Activated naive CD4-positive, alpha-beta T cell (primary cell): ENCODE measurements at places on chromosomes 2 and 18.

- DNase-seq: no peak
Observed at GRCh38 chr2:206876216-206876860, 63.0 kb upstream of the CPO start.

GRCh38 chr2:6576302-6576701 is 289.4 kb downstream of the CMPK2 start:
- no peak for DNase-seq

DNA sequence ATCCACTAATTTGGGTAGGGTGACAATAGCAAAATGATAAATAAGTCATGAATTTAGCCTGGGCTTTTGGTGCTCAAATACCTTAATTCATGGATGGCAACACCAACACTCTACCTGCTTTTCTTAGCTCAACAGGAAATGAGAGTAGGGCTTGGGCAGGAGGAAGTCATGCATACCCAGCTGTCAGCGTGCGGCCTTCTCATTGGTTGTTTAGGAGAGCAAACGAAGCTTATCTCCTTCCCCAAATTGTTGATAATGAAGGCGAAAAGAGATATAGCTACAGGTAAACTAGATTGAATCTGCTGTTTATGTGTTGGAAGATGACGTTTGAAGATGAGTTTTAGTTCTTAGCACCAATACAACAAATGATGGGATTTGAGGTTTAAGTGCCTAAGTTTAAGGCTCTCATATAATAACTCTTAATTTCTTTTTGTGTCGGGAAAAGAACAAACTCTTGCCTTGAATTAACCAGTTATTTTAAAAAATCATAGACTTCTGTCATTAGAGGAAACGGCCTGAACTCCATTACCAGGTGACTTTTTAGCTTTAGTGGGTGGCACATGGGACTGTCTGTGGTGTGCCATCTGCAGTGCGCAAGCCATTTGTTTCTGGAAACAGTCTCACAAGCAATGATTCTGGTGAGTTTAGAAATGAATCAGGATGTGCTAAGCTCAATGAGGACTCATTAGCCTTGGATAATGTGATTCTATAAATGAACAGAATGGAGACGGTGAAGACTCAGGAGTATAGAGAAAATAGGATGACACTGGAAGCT is 19.8 kb downstream of the MAP4K4 start:
- DNase-seq: no peak

DNA sequence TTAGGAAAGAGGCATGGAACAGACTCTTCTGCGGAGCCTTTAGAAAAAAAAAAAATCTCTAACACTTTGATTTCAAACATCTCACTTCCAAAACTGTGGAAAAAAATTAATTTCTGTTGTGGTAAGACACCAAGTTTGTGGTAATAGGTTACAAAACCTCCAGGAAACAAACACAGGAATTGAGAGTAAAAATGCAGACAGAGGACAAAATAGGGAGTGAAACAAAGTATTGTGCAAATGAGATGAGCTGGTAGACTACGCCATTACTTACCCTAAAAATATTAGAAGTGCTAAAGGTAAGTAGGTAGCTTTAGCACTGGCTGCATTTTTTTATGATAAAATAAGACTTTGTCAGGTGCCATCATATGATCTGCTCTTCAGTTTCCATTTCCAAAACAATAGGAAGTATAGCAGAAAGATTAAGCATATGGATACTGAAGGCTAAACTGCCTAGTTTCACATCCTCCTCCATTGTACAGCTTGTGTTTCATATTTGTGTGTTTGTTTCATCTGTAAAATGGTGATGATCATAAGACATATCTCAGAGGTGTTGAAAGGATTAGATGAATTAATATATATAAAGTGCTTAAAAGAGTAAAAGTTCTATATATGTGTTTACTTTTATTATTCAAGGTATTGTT is 309.2 kb downstream of the NR4A2 start:
- no peak for DNase-seq

GRCh38 chr2:96934831-96935540 is 51.4 kb downstream of the FAM178B start:
- DNase-seq: no peak

GRCh38 chr2:80185091-80185490 is 119.5 kb downstream of the LRRTM1 start:
- DNase-seq: no peak

DNA sequence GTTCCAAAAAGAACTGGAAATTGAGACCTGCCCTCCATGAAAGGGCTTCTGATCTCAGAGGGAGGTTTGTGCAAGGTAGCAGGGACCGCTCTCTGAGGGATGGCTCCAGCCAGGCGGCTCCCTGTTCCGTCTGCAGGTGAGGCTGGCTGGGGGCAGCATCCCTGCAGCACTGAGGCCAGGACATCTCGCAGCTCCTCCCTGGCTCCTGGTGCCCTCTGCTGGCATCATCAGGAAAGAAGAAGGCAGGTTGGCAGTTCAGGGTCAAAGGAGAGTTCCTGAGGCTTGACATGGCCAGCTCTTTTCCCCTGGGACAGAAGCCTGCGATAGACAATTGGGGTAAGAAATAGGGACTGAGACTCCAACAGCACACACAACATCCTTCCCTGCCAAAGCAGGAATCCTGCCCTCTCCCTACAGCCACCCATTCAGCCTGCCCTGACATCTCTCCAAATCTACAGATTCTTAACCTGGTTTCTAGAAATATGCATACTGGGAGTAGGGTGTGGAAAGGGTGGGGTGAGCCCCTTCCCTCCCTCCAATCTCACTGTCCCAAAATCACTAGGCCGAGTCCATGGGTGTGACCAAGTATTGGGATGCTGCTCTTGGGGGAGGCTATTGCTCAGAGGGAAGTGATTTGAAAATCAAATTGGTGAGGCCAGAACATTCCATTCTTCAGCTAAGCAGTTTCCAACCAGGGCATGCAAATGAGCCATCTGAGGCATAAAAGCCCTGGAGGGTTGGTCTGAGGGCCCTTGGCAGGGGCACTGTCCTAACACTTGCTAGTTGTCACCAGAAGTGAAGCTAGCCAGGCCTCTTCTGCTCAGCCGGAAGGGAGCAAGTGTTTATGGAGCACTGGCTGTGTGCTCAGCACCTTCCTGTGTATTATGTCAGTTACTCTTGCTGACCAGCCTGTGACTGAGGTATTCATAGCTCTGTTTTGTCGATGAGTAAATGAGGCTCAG is 185.4 kb downstream of the TFCP2L1 start:
- no peak for DNase-seq

GRCh38 chr2:23434721-23435121 is 49.7 kb downstream of the KLHL29 start:
- DNase-seq: no peak

- no peak for DNase-seq
Observed at GRCh38 chr2:45167920-45168629, 158.8 kb upstream of the SIX2 start.

- no peak for DNase-seq
Observed at GRCh38 chr2:100513650-100514049, 43.4 kb downstream of the NMS start.

GRCh38 chr2:144493027-144493809 is 26.7 kb downstream of the ZEB2 start:
- DNase-seq: no peak

- DNase-seq: no peak
Observed at GRCh38 chr2:73856214-73856613, 27.5 kb downstream of the STAMBP start.

- no peak for DNase-seq
Observed at GRCh38 chr2:191661097-191661924, 16.6 kb upstream of the NABP1 start.

- DNase-seq: no peak
Observed at GRCh38 chr2:223532161-223532560, 70.0 kb downstream of the SCG2 start.

DNA sequence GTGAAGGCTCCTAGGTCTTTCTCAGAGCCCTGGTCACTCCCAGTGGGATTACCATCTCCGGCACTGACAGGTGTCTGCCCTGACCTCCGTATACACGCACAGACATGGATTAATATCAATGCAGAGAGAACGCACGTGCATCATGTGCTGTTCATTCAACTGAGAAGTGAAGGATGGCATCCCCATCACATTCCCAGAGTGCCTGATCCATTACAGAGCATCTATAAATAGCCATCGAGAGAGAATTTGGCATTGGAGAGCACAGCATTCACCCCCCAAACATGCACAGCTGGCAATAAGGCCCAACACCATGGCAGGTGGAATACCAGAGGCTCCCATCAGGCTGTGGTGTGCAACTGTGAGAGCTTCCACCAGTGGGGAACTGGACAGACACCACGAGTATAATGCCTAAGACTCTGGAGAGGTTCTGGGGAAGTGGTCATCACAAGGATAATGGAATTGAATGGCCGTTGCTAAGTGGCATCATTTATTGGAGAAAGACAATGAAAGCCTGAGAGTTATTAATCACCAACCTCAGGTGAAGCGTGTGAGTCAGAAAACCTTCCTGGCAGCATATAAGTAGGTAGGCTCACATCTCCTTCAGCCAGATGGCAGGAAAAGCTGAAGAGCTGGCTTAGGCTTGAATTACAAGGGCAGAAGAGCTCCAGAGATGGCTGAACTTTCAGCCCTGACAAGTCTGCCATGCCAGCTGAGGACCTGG is 244.5 kb upstream of the ID2 start:
- no peak for DNase-seq

GRCh38 chr18:23574611-23575308 is 11.5 kb downstream of the NPC1 start:
- no peak for DNase-seq

DNA sequence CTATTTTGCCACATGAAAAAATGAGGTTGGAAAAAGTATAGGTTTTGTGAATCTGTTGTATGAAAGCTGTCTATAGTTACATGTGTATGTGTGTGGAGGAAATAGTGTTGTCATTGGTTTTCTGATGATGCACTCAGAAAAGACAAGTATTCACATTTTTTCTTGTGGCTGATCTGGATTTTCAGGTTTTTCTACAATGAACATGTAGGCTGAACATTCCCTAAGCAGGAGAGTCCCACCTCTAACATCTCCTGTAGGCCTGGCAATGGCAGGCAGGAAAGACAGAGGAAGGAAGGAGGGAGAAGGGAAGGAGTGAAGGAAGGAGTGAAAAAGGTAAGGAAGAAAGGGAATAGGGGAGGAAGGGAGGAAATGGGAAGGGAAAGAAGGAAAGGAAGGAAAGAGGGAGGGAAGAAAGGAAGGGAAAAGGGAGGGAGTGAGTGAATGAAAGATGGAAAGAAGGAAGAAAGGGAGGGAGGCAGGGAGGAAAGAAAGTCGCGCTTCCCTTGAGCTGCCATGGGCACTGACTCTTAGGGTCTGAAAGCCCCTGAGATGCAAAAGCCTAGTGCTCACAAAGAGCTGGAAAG is 495 bp upstream of the IL36RN start:
- no peak for DNase-seq

GRCh38 chr2:7288484-7288883 is 371.3 kb downstream of the RNF144A start:
- no peak for DNase-seq

- no peak for DNase-seq
Observed at GRCh38 chr18:74019864-74020263, 127.8 kb downstream of the FBXO15 start.

DNA sequence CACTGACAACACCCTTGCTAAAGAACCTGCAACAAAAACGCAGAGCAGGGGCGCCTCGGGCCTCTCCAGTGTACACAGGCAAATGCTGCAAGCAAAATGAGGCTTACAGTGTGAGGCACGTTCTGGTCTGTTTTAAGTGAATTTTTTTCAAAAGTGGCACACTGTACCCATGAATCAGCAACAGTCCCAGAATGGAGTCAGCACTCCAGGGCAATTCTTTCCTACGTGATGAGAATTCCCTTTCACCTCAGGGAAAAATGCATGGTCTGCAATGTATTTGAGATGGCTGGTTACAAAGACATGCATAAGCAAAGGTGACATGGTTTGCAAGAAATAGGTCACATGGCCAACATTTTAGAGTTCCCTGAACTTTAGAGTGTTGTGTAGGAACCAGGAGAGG is 94.4 kb downstream of the UXS1 start:
- DNase-seq: no peak

GRCh38 chr2:6442252-6442985 is 423.3 kb downstream of the CMPK2 start:
- no peak for DNase-seq

GRCh38 chr18:5286525-5286924 is 9.0 kb downstream of the ZBTB14 start:
- no peak for DNase-seq

DNA sequence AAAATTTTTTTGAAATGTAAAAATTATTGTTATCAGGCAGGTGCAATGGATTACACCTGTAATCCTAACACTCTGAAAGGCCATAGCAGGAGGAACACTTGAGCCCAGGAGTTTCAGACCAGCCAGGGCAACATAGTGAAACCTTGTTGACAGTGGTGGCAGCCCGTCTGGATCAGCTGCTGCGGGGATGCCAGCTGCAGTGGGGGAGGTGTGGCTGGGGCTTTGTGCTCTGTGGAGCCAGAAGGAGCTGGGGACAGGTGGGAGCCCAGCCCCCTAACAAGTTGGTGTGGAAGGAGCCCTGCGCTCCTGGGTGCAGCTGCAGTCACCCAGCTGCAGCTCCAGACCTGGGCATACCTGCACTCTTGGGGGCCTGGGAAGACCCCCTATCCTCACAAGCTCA is 182.4 kb upstream of the MC4R start:
- no peak for DNase-seq

DNA sequence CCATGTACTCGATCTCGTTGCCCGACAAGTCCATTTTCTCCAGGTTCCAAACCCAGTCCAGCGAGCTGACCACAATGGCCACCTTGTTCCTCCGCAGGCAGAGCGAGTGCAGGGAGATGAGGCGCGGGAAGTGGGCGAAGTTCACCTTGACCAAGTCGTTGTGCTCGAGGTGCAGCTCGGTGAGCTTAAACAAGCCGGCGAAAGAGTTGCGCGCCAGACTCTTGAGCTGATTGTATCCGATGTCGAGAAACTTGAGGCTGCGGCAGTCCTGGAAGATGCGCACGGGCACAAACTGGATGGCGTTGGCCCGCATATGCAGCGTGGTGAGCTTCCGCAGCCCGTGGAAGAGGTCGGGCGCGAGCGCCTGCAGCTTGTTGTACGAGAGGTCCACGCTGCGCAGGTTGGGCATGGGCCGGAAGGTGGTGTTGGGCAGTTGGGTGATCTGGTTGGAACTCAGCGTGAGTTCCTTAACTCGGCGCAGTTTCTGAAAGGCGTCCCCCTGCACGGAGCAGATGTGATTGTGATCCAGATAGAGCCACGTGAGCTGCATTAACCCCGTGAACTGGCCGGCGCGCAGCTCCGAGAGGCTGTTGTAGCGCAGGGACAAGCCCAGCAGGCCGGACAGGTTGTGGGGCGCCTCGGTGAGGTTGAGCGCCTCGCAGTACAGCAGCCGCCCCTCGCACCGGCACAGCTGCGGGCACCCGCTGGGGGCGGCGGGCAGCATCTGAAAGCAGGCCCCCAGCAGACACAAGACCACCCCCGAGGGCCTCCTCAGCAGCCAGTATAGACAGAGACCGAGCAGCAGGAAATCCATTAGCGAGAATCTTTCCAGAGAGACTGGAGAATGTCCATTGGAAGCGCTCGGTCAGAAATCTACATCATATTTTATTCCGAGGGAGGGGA is 1.3 kb downstream of the LRRTM1 start:
- DNase-seq: no peak
